Cerebellar nuclear complex (tissue), 1 donor: ENCODE measurements at places on chromosomes 13 and 19.

- DNase-seq = no peak
Measured at GRCh38 chr19:42276821-42277220, 7.8 kb downstream of the CIC start.

- DNase-seq = no peak
Measured at GRCh38 chr13:71499235-71499634, 367.8 kb downstream of the DACH1 start.

DNA sequence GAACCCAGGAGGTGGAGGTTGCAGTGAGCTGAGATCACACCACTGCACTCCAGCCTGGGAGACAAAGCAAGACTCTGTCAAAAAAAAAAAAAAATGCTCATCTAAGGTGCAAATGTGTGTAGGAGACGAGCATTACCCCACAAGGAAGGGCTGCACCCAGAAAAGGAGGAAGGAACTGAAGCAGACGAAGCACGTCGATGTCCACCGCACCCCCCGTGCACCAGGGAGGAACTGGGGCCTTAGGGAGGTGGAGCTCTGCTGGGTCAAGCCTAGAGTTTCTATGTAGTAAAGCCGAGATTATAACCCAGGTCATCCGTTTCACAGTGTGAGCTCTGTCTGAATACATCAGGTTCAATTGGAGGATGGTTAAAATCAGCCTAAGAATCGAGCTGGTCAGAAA is 1.1 kb downstream of the VSTM1 start:
- DNase-seq = no peak

DNA sequence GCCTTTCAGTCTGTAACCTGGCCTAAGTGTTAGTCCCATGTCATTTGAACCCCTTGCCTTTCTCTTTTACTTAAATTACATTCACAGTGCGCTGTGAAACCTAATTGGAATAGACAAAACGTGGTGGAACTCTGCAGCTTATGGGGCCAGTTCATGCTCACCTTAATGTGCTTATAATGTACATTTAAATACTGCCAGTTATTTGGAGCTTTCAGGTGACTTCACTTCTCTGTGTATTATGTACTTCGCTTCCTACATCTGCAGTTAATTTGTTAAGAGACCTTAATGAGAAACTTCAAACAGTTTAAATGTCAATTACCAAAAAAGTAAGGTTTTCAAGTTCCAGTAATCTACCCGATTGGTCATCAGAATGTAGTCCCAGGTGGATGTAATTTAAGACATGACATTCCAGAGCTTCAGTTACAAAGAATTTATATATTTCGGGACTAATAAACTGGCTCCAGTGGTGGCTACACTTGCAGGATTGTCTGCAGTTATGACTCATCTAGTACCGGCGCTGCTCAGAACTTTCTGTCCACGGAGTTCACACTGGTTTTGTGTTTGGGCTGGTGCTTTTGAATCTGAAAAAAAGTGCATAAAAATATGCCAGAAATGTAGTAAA is 125.3 kb downstream of the TM9SF2 start:
- DNase-seq = no peak

- DNase-seq = no peak
Measured at GRCh38 chr13:50898338-50898737, 11.3 kb upstream of the RNASEH2B start.

DNA sequence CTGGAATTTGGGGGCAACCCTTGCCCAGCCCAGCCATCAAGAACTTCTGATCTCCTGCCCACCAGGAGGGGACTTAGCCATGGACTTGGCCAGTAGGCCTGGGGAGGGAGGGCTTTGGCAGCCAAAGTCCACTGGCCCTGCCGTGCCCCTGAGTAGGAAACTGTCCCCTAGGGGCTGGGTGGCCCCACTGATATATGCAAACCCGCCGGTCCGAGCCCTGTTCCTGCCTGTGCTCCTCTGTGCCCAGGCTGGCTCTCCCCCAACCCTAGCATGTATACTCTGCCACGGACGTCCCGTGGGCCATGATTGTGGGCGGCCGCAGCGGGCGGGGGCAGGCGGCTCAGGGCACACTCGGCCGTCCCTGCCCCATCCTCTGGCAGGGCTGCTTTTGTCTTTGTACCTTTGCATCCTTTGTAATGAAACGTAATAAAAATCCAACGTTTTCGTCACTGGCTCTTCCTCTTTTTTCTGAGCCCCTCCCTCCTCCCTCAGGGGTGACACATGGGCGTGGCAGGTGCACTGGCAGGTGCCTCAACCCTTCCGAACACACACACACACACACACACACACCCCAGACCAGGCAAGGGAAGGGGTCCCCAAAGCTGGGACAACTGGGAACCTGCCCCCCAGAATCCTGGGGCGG is 9.1 kb downstream of the COMP start:
- no peak for DNase-seq

GRCh38 chr19:482186-483041 is 13.9 kb upstream of the MADCAM1 start:
- no peak for DNase-seq

- no peak for DNase-seq
Measured at GRCh38 chr13:23630349-23631093, 60.3 kb downstream of the TNFRSF19 start.

DNA sequence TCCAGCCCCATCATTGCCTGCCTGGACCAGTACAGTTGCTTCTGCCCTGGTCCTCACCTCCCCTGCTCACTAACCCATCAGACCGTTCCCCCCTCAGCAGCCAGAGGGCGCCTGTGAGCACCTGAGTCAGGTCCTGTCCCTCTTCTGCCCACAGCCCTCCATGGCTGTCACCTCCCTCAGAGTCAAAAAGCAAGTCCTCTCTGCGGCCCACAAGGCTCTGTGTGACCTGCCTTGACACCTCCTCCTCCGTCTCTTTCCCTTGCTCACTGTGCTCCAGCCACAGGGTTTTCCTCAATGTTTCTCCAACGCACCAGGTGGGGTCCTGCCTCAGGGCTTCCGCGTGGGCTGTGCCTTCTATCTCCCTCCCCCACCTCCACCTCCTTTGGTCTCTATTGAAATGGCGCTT is 29.4 kb upstream of the PTPRS start:
- DNase-seq = no peak
